ENCODE measurements at places on chromosomes 4 and X. TPM values are rescaled to one million over a fixed set of nuclear protein-coding genes. Genes with fewer than 3 reads are reported as not detected.

The TCEAL2 gene
- total RNA-seq, result not detected

The NHSL2 gene
- total RNA-seq, result not detected

The NIPAL1 gene
- 6.8 TPM for total RNA-seq

The NHS gene
- total RNA-seq, result 3.6 TPM

The CD38 gene
- total RNA-seq, result not detected

The UGT2A1 gene
- total RNA-seq, result not detected

All from MCF 10A (cell line).